Stimulated activated naive CD4-positive, alpha-beta T cell (primary cell): ENCODE measurements at places on chromosomes 11 and 22.

GRCh38 chr22:41003066-41003465 lies 51.9 kb downstream of the RBX1 start:
- no peak for DNase-seq

- DNase-seq, result no peak
Measured at GRCh38 chr11:125331357-125332035, 164.6 kb downstream of the FEZ1 start.

DNA sequence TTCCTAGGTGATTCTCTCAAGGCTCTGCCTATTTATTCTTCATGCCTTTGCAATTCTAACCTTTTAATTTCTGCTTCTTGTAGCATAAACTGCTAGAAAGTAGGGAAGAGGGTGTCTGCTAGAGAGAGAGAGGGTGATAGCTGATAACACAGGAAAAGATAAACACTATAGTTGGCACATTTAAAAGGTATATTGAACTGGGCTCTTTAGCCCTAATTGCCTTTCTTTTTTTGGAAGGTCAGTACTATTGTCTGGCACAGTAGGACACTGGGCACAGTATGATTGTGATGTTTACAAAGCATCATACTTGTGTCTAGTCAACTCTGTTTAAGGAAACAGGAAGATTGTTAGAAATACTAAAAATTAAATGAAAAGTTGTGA lies 33.3 kb downstream of the TEAD1 start:
- no peak for DNase-seq

DNA sequence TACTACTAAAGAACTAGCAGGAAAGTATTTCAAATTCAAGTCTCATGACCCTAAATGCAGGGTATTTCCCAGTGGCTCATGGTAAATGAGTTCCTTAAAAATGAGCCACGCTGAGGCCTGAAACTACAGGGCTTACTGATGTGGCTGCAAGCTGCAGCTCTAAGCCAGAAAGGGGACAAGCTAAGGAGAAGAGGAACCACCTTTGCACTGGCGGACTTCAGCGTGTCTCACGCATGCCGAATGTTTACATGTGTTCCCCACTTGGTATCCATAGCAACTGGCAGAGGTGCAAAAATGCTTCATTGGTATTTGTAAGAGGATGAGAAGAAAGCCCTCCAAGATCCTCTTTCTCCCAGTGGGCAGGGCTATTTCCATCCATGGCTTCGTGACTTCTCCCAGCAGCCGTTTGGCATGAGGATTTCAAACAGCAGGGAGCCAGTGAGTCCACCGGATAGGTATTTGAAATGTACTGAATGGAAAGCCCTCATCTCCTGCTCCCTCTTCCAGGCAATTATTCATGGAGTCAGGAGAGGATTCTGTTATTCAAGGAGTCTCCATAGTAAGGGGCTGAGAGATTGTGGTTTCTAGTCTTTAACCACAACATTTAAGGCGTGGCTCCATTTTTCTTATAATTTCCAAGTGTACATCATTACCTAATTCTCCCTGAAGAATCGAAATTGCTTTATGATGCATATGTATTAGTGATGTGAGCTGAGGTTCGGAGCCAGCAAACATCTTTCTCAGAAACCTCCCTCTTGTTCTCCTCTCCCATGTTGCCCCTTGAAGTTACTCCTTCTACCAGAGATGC lies 55.3 kb upstream of the CD44 start:
- peak; percentile 74 for DNase-seq

GRCh38 chr11:67401495-67402191 lies at the start of gene PPP1CA:
Gene PPP1CA, minus strand, starts transcription at chr11:67401858. Its CDS starts 76 bp downstream, at chr11:67401782.
- peak; percentile 96 for DNase-seq

- DNase-seq, result no peak
Measured at GRCh38 chr11:120030411-120030810, 107.5 kb downstream of the TRIM29 start.

DNA sequence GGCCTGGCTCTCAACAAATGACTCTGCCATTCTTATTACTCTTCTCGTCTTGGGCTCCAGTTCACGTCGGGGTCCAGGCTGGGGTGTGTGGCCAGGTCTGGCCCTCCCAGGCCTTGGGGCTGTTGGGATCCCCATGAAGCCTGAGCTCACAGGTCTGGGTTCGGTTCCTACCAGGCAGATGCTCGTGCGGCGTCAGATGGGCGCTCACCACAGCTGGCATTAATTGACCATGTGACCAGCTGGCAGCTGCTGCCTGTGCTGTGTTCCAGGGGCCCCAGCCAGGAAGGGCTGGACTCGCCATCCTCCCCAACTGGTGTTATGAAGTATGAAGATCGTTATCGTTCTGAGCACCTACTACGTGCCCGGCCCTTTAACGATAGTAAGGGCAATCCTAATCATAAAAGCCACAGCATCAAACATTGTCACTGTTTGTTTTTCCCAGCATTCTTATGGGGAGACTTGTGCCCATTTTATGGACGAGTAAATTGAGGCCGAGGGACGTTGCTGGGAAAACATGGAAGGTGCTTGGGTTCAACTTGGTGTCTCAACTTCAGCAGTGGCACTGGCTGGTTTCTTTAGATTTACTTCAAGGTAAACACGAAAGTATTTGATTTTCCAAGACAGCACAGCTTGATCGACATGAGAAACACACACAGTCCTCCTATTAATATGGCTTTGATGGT lies 26.8 kb upstream of the CACNG2 start:
- no peak for DNase-seq

DNA sequence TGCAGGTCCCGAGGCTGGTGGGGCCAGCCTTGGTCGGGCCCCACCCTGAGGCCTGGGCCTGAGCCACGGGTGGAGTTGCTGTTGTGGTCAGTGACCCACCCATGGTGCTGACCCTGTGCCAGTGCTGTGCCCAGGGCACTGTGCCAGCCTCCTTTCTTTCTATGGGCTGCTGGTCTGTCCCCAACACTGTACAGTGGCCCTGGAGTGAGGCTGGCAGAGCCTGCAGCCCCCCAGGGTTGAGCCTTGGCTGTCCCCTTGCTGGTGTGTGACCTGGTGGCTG lies 1235.7 kb downstream of the BRD1 start:
- DNase-seq, result no peak

GRCh38 chr11:57315491-57315890 lies 9.3 kb downstream of the TNKS1BP1 start:
- DNase-seq, result no peak

GRCh38 chr11:116938471-116939070 lies 101.1 kb upstream of the APOA1 start:
- no peak for DNase-seq

DNA sequence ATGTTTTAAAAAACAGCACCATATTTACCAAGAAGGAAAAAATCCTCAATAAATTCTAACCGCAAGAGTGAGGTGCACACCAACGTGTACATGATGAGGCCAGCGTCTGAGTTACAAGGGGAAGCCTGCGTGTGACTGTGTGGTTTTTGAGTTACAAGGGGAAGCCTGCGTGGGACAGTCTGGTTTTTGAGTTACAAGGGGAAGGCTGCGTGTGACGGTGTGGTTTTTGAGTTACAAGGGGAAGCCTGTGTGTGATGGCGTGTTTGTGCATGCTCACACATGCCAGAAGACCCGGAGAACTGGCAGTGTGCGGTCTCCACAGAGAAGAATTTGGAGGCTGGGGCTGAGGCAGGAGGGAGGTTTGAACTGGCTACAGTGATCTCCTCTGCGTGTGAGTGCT lies 1376.4 kb downstream of the TBC1D22A start:
- no peak for DNase-seq

DNA sequence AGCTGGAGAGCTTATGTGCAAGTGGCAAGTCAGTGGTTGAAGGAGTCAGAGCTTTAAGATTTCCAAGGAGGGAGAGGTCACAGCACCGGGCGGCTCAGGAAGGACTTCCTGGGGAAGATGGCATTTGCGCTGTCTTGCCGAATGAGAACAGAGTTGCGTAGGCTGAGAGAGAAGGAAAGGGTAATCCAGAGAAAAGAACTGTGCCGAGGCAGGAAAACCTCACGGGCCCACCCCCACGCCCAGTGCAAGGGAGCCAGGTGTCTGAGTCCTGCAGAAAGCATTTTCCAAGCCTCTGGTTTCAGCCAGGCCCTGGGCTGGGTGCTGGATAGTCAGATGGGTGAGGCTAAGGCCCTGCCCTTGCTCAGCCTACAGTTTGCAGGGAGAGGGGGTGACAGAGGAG lies 3.2 kb upstream of the AP1B1 start:
- DNase-seq, result no peak

DNA sequence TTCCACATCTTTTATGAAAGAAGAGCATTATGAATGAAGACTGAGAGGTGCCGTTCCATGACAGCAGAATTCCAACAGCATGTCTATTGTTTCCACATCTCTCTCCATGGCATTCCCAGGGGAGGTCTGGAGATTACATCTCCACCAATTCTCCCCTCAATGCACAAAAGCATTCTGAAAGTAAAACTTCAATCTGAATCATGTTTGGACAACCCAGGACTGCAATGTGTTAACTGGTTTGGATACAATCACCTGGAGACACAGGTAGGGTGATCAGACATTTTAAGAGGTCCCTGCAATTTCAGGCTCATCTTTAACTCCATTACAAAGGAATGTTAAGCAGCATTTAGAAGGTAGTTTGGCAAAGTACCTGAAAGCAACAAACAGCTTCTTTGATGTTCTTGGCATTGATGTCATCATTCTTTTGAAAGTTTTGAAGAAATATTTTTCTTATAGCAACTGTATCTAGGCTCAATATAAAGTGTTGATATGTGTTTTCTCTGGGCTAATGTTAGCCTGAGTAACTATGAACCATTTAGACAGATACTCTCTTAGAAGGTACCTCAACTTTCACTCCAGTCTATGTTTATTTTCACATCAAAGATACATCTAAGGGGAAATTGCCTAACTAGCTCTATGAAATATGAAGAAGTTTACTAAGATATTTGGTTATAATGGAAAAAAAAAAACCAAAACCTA lies 181.4 kb upstream of the MTMR2 start:
- DNase-seq, result no peak

DNA sequence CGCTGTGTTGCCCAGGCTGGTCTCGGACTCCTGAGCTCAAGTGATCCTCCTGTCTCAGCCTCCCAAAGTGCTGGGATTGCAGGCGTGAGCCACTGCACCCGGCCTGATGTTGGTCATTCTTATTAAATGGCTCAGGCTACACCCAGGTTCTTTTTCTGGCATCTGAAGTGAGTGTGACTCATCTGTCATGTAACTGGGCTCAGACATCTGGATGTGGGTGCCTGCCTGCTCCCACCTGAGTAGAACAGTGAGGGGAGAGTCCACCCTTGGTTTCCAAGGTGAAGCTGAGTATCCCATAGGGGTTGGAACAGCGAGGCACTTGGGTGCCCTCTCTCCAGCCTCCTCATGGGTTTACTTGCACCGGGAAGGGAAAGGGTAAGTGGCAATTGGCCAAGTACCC lies 36.7 kb upstream of the EIF3D start:
- DNase-seq, result no peak
